Caco-2 (cell line): ENCODE measurements at places on chromosomes 5 and 9.

GRCh38 chr9:124790301-124790700, 13.4 kb downstream of the OLFML2A start:
- no peak for DNase-seq

DNA sequence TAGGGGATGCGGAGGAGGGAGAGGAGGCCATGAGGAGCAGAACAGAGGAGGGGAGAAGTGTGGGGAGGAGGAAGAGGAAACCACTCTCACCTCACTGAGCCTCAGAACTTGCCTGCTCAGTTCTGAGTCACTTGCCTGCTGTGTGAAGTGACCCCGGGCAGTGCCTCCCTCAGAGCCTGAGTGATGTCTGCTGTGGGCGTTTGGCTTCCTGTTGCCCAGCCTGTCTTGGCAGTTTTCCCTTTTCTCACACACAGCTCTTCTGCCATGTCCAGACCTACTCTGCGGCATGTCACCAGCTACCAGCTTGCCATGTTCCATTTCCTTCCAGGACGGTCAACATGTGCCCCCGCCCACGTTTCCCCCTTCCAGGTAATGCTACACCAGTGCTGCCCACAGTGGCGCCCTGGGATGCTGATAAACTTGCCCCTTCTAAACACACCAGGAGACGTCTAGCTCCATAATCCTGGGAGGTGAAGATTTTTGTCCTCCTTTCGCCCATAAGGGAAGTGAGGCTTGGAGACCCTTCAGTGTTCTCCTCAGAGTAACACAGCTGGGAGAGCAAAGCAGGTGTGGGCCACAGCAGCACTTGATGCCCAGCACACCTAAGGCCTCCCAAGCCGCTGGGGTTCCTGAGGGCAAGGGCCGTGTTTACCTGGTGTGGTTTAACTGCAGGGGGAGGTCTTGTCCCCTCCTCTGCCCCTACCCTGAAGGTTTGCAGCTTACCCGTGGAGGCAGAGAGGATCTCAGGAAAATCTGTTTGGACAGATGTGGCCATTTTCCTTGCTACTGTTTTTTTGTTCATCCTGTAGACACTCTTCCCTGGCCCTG, 63.8 kb upstream of the RNF130 start:
- DNase-seq = no peak

DNA sequence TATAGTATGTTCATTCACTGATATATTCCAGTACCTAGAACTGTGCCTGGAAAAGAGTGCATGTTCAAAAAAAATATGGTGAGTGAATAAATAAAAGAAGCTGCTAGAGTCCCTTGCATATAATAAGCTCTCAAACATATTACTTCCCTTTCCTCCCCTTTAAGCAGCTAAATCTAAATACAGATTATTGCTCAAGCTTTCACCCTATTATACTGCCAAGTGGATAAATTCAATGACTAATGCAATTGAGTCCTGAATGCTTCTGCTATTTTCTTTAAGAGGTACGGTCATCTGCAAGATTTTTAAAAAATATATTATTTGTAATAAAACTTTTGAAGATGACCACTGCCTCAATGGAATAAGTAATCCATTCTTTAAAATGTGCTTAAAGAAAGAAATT, 248.4 kb downstream of the PLK2 start:
- no peak for DNase-seq

DNA sequence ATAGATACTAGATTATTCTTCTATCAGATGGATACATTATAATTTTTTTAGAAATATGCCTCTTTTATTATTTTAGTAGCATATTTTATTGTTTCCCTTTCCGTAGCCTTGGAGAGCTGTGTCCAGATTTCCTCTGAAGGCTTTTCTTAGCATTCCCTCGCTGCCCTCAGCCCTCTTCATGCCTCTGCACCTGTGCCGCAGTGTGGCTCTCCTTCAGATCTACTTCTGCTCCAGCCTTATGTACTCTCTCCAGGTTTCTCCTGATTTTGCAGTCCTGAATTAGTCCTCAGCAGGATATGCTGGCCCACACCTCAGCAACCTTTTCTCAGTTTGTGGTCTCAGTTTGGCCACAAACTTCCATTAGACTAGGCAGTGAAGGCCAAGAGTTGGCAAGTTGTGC, 1052.0 kb downstream of the TAF11L14 start:
- no peak for DNase-seq

- no peak for DNase-seq
Observed at GRCh38 chr5:172630482-172630881, 10.6 kb upstream of the NEURL1B start.

DNA sequence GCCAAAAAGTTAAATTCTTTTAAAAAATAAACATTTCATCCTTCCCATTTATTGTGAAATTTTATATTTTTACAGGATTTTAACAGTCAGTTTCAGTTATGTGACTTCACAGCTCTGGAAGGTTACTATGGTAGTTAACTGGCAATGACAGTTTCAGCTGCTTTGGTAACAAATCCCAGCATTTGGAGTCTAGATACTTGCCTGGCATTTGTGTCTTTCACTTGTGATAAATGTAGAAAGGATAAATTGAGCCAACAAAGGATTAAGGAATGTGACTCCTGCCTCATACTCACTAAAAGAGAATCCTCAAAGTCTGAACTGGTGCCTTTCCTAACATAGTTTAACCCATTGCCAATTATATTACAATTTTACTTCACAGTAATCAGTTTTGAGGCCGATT, 315.5 kb downstream of the FER start:
- no peak for DNase-seq

DNA sequence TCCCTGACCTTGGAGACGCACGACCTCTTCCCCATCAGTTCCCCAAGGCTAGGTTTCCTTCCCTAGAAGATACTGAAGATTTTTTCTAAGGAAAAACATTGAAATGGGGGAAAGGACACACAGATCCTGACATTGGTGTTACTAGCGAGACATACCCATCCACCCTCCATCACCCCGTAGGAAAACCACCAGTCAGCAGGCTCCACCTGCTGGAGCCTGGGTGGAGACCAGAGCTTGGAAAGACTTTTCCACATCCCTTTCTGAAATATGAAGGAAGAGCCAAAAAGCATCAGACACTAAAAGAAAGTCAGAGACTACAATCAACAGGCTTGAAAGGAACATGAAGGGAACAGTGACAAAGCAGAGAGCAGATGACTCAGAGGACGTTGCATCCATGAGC, 638.0 kb downstream of the IRX1 start:
- no peak for DNase-seq

GRCh38 chr5:168647083-168647482, 67.9 kb upstream of the PANK3 start:
- peak; percentile 75 for DNase-seq

DNA sequence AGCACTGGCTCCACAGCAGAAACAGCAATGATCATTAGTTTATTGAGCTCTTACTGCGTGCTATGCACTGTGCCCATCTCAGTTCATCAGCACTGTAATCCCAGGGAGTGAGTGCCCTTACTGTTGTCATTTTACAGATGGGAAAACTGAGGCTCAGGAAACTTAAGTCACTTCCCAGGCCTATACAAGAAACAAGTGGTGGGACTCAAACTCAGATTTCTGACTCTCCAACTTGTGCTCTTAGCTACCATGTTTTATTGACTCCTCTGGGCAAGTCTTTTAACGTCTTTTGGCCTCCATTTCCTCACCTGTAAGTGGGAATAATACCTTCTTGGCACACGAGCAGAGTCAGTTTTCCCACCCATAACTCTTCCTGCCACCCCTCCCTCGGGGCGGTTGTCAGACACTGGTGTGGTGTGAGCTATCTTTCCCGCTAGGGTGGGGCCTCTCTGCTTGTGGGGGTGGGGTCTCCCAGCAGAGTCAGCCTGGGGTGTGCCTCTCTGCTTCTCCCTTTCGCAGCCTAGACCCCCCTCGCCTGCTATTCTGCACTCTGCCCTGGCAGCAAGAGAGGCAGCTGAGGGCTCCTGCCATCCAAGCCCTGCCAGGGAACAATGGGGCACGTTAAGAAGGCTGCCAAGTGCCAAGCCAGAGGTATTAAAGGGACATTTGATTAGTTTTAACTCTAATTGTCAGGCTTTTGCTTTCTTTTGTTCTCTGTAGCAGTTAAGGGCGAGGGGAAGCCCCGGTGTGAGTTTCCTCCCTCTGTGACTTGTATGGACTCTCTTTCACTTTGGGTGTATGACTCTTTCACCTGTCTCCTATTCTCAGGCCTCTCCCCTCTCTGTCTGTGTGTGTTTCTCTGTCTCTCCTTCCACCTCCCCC, 12.1 kb downstream of the GALNT10 start:
- no peak for DNase-seq

- no peak for DNase-seq
Observed at GRCh38 chr5:141362719-141363118, 1.2 kb upstream of the PCDHGA5 start.

- DNase-seq = no peak
Observed at GRCh38 chr5:168721002-168721753, 142.0 kb upstream of the PANK3 start.

- DNase-seq = no peak
Observed at GRCh38 chr5:96236051-96236450, 197.0 kb downstream of the PCSK1 start.

GRCh38 chr5:80871541-80871961, 88.6 kb upstream of the RASGRF2 start:
- peak; percentile 21 for DNase-seq

GRCh38 chr9:14779566-14780022, 57.1 kb upstream of the CER1 start:
- DNase-seq = no peak

DNA sequence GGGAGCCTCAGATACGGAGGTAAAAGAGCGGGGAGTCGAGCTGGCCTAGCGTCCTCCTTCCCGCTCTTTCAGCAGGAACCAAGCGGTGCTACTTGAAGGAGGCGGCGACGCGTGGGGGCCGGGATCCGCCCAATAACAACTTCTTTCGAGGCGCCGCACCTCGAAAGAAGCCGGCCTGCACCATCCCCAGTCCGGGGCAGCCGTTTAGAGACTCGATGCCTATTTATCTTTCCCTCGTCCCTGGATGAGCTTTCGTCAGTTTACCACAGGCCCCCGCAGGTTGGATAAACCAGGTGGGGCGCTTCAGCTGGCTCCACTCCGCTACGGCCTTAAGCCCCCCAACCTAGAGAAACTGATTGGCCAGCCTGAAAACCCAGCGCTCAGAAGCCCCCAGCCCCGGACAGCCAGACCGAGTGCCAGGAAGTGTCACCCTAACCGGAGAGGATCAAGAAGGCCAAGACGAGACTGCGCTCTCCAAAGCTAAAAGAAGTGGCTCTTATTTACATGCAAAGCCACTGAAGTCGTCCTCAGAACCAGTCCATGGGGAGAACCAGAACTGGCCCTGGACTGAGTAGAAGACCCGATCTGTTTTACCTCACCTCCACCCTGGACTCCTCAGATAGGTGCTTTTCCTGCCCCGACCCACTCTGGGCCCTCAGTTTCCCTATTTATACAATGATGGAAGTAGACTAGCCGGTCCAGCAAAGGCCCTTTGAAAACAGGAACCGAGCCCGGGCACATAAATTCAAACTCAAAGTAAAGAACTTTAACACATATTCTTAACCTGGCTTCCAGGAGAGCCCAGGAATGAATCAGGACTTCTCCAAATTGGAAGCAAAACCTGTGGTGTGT, 1.4 kb downstream of the HAND1 start:
- DNase-seq = no peak

DNA sequence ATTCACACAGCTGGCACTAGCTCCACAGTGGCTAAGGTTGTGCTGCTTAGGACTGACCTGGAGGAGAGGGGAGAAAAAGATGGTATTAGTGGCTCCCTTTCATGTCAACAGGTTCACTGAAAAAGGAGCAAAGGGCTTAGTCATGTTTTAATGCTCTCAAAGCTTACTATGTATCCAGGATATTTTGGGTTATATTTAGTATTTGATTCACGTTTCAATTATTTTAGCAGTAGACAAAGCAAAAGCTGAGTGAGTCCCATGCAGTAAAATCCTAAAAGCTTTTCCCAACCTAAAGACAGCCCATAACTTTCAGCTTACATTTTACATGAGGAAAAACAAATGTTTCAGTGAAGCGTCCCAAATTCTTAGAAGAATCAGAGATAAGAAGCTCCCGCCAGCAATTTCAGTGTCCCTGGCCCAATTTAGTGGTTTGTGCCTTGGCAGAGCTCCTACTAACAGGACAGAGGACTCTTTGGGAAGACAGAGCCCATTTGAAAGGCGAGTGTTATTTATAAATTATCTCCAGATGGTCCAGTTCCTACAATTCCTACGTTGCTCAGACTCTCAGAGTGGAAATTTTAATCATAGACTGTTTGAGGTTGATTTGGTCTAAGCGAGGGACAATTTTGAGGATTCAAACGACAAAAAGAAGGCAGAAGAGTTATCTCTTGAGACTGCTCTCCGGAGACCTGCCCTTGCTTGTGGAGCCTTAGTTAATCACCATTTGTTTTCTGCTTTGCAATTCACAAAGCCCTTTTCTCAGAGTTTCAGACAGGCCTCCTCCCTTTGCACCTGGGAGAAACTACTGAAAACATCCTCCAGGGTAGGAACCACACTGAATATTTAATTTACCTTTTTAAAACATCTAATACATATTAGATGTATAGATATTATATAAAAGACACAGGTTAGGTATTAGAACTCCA, 225.0 kb upstream of the ANKRD55 start:
- no peak for DNase-seq

- no peak for DNase-seq
Observed at GRCh38 chr9:35158501-35159280, 3.1 kb upstream of the UNC13B start.

DNA sequence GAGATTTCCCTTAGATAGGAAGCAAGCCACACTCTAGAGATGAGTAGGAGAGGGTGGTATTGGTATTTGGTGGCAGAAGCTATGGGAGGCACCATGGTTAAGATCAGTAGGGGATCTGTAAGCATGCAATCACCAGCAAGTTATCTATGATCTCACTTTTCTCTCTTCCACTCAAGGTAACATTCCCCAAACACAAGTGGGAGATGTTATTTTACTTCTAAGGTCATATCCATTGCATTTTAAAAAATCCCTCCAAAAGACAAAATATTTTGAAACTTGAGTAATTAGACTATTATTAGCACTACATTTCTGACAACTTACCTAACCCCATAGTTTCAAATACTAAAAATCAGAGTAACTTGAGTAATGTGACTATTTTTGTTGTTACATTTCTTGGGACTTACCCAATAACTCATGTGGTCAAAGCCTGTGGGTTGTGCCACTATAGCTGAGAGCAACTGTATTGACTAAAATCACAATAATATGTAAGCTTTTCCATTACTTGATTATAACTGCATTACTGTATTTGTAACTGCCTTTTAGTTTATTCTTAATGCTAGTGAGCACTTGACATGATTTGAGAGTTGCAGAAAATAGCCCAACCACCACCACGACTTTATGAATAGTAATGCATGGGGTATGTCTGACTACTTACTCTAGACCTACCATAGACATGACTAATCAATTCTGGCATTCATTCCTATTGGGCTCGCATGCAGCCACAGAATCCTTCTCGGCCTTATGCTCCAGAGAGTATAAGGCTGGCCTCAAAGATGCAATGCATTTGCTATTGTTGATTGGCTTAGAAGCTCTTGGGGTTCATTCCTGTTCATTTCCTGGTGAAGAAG, 264.7 kb downstream of the TRIM32 start:
- DNase-seq = no peak

- DNase-seq = no peak
Observed at GRCh38 chr9:74447451-74448193, 49.5 kb upstream of the RORB start.

DNA sequence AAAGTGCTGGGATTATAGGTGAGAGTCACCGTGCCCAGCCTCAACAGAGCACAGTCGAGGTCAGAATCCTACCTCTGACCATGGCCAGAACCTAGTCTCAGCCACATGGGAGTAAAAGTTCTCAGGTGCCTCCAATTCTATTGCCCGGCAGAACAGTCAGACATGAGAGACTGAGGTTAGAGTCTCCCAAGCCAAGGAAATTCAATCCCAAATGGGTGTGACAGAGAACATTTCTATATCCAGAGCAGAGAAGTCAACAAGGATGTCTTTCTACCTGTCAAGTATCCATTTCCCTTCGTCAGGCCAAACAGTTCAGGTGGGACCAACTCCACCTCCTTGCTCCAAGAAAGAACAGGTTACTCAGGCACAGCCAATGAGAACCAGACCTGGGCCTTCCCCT, 10.5 kb downstream of the ANXA6 start:
- DNase-seq = no peak
